ENCODE measurements at places on chromosomes 2 and 18.

DNA sequence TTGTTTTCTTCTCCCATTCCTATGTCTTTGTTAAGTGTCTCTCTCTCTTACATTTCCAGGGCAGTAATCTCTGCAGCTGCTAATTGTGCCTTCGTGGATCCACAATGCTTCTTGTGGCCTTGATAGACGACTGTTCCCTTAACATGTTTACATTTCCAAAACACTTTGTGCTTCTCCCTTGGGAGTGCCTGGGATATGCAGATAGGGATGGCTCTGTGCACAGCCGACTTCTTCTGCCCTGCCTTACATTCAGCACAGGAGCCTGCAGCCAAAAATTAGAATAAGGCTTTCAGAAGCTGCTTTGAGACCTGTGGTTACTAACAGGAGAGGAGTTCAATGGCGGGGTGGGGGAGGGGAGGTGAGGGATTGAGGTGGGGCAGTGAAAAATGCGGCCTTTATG is 328.9 kb downstream of the TDRD15 start:
- DNase-seq = no peak

- DNase-seq = no peak
Measured at GRCh38 chr2:70191244-70191735, 471 bp upstream of the C2orf42 start.

DNA sequence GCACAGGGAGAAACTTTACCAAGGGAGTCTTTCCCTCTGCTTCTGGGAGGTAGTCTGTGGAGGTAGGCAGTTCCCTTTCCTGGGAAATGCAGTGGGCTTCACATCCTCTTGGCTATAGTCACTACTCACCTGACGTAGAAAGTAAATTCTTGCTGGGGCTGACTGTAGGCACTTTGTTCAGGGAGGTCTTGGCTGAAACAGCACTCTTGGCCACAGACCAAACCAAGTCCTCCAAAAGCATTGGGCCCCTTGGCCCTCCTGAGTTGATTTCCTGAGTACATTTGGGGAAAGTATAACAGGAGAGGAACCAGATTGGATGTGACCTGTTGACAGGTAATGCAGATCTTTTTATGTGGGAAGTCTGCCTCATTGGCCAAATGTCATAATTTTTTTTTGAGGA is 108.9 kb downstream of the MGAT5 start:
- no peak for DNase-seq

DNA sequence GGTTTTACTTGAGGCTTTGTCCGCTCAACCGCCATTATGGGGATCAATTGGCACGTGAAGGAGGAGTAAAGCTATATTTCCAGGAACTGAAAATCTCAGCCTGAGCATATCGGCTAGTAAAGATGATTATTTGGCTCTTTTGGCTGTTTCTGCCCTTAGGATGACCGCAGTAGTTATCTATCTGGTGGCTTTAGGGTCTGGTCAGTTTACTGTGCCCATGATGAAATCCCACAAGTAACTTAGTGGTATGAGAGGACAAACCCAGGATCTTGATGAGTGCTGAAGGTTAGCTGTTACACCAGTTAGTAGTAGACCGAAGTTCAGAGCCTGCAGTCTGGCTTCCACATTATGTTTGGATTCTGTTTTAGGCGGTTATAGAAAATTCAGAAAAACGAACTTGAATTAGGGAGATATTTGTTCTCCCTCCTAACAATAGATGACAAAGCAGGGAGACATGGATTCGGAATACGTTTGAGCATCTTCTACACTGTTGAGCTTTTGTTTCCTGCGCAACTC is 1.2 kb downstream of the MAT2A start:
- DNase-seq = no peak

DNA sequence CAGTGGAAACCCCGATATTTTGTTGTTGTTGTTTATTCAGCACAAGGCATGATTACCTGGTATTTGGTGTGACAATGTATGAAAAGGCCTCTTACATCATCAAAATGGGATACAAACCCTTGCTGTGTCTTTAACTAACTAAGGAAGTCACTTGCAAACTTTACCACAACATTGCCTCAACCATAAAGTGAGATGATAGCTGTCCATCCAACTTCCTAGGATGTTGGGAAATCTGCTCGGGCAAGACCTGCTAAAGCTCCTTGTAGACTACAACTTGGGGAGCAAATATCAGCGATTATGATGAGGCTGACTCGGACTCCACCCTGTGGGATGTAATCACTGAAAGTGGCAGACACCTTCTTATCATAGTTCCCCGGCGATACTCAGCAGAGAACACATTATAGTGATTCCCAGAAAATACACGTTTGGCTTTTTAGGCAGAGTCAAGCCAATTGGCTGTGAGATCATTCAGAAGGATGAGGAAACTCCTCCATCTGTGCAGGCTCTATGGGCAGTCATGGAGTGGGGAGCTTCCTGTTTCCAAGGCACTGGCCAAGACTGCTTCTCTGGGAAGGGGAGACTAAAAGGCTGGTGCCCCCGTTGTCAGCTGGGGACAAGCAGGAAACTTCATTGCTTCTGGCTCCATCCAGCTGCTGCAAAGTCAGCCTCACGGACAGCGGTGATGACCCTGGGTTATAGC is 289.0 kb downstream of the RNF144A start:
- DNase-seq = no peak

GRCh38 chr18:56003009-56003719 is 415.2 kb upstream of the TCF4 start:
- no peak for DNase-seq

DNA sequence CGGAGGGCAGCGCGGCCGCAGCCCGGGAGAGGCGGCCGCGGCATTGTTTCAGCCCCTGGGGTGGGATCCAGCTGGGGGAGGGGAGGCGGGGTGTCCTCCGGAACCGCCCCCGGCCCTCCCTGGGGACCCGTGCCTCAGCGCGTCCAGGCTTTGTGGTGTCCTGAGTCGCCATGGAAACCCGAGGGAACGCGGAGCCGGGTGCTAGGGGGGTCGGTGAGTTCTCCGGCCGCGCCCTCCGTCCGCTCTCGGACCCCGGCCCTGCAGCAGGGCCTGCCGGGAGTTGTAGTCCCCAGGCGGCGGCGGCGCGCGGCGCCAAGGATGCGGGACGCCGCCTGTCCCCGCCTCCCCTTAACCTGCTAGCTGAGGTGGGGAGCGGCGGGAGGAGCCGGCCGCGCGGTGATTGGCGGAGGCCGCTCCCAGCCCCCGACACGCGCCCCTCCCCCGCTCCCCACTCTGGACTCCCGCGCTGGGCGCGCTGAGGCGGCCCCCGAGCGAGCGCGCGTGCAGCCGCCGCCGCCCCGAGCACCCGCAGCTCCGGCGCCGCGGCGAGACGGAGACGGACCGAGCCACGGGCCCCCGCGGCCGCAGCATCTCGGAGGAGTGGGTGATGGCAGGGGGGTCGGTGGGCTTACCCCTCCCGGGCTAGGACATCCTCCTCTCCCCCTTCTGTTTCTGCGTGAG is at the start of gene DPYSL5:
TSS of gene DPYSL5 (plus strand) at position 478 of the 681 bp plus-strand sequence. CDS start 50,368 bp downstream, outside the sequence.
- DNase-seq = no peak

DNA sequence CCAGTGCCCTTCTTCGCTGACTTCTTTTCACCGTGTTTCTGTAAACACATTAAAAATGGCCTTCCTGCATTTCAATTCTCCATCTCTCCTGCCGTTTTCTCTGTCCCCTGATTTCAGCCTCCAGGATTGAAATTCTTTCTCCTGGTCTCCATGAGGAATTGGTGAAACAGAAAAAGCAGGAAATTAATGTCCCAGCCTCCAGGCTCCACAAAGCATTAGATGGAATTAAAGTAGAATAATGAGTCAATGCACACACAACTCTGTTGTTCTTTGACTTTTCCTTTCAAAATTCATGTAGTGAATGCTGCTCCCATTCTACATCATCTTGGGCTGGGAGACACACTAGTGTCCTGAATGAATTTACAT is 209.5 kb downstream of the KLHL29 start:
- no peak for DNase-seq

DNA sequence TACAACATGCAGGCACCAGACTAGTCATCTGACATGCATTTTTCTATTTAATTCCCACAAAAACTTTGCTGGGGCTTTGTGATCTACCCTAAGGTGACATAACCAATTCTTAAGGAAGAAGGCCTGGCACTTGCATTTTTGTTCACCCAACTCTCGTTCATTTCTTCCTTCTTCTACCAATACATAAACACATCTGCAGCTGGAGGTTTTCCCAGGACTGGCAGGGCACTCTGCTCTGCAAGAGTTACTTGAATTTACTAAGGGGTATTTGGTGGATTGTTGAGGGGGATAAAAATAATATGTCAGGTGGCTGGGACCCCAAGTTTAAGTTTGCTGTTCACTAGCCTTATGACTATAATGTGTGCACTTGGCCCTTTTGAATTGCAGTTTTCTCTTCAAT is 111.4 kb upstream of the TRIB2 start:
- no peak for DNase-seq

DNA sequence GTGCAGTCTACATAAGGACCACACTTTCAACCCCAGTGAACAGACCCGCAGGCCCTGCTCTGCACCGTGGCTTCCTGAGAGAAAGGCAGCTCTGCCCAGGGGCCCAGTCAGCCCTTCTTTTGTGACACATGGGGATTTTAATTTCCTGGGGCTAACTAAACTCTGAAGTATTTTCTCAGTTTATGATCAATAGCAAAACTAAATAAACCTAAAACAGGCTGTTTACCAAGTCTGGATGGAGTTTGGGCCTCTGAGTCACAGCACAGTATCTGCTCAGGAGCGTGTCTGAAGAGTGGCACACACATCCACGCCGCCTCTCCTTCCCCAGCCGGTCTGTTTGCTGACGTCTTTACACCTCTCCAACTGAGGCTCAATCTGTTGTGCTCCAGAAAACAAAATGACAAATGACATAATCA is 72.3 kb downstream of the LDLRAD4 start:
- no peak for DNase-seq

GRCh38 chr2:11011359-11011758 is 99.6 kb downstream of the KCNF1 start:
- DNase-seq = no peak

- no peak for DNase-seq
Measured at GRCh38 chr18:21341141-21341540, 99.1 kb downstream of the GREB1L start.

DNA sequence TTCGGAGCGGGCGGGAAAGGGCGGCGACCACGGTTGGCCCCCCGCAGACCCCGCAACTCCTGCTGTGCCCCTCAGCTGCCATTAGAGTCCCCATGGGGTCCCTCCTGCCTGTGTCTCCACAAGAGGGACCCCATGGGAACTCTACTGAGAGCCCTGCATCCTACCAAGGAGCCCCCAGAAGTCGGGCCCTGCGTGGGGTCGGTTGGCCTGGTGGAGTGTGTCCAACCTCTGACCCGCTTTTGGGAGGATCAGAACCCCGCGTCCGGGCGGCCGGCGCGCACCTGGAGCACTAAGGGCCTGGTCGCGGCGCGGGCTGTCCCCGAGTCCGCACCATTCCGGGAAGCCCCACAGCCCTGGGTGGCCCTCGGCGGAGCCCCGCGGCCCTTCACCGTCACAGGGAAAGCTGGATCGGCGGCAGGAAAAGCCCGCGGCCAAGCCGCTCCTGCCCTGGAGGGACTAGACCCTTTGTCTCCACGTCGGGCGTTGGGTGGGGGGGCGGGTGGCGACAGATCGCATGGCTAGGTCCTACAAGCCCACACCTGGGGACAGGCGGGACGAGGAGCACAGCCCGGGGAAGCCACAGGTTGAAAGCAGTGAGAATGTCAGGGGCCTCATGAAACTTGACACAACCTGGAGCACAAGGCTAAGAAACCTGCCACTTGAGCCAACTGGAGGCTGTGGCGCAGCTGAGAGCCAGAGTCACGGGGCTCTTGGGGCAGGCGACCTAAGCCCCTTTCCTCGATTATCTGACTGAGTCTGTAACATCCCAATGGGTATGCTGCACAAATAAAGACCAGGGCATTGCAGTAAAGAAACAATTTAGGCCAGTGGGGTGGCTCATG is 11.2 kb upstream of the CXXC1 start:
- no peak for DNase-seq

- DNase-seq = no peak
Measured at GRCh38 chr2:56021579-56021978, 98.0 kb upstream of the EFEMP1 start.

GRCh38 chr2:217467331-217467730 is 535.5 kb downstream of the TNS1 start:
- DNase-seq = no peak

DNA sequence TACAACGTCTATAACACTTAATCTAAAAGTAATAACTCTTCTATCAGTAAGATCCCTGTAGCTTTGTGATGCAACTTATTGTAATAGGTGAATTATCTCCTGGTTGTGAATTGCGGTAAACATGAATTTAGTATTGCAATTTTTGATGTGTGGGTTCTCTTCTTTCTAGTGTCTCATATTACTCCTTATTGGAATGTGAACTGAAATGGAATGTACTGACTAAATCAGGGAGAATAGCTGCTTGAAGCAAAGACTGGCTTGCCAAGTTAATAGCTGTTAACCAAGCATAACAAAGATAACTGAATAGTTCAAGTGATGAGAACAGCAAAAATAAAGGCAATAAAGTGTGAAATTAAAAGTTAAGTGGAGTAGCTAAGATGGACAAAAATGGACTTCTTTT is 60.5 kb upstream of the TFPI start:
- DNase-seq = no peak

DNA sequence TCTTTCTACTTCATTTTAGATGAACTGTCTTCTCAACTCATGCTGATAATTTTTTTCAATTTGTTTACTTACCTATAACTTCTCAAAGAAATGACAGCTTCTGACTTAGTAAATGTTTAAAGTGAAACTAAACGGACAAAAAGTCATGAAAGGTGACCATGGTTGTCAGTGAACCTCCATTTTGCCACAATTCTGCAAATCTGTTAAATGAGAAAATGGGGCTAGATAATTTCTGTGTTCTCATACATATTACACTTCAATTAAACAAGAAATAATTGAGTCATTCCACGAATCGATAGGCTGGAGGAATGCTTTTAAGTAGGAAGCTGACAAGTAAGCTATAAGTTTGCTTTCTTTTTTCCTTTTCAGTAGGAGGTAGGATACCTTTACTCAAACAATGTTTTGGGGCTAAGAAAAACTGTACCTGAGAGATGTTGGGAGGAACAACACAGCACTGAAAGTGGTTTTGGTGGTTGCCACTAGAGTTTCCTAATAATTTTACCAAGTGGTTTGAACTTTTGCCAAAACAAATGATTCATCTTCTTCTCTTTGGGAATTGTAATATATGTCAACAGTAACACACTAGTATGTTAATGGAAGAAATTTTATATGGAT is 17.1 kb downstream of the DYNAP start:
- no peak for DNase-seq

DNA sequence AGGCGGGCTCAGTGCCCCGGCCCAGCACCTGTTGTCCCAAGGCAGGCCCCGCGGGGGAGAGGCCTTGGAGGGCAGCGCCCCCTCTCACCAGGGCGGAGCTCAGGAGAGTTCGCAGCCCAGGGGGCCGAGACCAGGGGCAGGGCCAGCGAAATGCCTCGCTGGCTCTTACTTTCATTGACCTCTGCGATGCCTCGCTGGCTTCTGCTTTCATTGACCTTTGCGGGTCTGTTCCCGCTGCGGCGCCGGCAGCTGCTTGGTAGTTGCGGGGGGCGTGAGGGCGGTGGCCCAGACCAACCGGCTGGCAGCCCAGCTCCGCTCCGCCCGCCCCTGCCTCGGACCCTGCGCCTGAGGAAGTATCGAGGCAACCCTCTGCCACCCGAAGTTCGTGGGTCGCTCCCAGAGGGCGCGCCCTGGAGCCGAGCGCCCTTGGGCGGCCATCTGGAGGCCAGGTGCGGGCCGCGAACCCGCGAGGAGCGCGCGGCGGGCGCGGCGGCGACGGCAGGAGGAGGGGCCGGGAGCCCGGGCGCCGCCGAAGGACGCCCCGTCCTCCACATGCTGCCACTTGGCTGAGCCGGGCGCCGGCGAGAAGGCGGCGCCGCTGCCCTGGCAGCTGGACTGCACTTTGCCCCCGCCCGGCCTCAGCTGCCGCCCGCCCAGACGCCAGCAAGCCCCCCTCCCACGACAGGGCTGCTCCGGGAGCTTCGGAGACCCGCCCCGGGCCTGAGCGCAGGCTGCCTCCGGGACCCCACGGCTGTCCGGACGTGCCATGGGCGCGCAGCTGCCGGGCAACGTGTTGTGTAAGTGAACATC is 118.0 kb upstream of the MSTN start:
- no peak for DNase-seq
